Tibial nerve (tissue), 4 donors: ENCODE measurements at places on chromosomes 2 and 18. TPM values are rescaled to one million over a fixed set of nuclear protein-coding genes. Genes with fewer than 3 reads are reported as not detected.
A peak's percentile ranks its signal among the peaks of the same experiment; 100 is the strongest.

Gene MAP2
- 31.7 TPM for total RNA-seq

Gene AGPS
- 47.9 TPM for total RNA-seq

Gene CD8B
- 3.1 TPM for total RNA-seq

Gene EFR3B
- total RNA-seq, result 5.4 TPM

Gene CYP27C1
- total RNA-seq, result 1.2 TPM

DNA sequence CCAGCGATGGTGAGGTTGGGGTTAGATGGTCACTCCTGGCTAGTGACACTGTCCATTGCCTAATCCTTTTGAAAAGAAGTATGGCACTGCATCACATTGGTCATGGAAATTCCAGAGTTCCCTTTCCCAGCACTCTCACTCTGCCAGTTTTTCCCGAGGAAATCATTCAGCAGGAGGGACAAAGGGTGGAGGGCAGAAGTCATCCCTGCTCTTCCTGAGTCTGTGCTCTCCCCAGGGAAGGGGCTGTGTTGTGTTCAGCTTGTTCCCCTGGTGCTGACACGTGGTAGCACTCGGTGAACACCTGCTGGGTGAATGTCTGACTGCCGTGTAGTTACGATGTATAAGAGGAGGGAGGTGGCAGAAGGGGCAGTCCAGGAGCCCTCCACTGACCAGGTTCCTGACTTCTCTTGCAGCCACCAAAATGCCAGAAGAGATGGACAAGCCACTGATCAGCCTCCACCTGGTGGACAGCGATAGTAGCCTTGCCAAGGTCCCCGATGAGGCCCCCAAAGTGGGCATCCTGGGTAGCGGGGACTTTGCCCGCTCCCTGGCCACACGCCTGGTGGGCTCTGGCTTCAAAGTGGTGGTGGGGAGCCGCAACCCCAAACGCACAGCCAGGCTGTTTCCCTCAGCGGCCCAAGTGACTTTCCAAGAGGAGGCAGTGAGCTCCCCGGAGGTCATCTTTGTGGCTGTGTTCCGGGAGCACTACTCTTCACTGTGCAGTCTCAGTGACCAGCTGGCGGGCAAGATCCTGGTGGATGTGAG lies 21.6 kb downstream of the STEAP3 start:
- H3K4me3 ChIP-seq, result no peak overlapping the region
- H3K27ac ChIP-seq, result no peak overlapping the region
- H3K4me1 ChIP-seq, result peaks cover 5% of the 10 kb centered on the region
- no peaks in the 10 kb centered on the region for H3K27me3 ChIP-seq

GRCh38 chr2:215313255-215313613 lies 1.4 kb downstream of the ATIC start:
- H3K4me3 ChIP-seq, result no peak overlapping the region
- H3K27ac ChIP-seq, result peak overlapping the region; percentile 1
- H3K36me3 ChIP-seq, result no peaks in the 10 kb centered on the region
- no peaks in the 10 kb centered on the region for H3K27me3 ChIP-seq

GRCh38 chr2:203898657-203899056 lies 31.1 kb downstream of the CTLA4 start:
- no peaks in the 10 kb centered on the region for H3K36me3 ChIP-seq
- no peak overlapping the region for H3K27ac ChIP-seq
- H3K4me3 ChIP-seq, result no peak overlapping the region
- H3K4me1 ChIP-seq, result no peaks in the 10 kb centered on the region
- H3K27me3 ChIP-seq, result no peaks in the 10 kb centered on the region

DNA sequence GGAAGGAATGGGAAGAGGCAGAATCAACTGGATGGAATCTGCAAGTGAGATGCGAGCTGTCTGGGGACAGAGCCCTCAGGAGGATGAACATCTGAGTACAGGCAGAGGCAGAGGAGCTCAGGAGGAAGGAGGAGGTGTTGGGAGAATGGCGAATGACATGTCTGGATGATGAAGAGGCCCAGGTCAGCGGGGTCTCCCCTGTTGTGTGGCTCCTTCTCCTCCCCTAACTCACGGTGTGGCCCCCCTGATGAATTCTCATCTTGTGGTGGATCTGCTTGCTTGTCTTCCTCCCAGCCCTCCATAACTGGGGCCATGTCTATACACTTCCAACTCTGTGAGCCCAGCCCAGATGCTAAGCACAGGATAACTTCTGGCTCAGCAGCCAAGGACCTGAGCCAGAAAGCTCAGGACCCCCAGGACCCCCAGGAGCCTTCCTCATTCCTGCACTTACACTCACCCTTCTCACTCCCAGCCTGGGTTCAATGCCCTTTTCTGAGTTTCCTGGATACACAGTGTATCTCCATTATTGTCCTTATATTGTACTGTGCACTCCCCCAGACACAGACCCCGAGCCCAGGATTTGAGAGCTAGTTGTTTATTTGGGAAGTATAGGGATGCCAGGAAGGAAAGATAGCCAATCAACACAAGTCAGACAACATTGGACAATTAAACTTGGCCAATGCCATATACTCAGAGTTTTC lies 678.6 kb upstream of the HS6ST1 start:
- no peaks in the 10 kb centered on the region for H3K27me3 ChIP-seq
- no peak overlapping the region for H3K4me3 ChIP-seq
- H3K27ac ChIP-seq, result no peak overlapping the region
- DNase-seq, result no peak

DNA sequence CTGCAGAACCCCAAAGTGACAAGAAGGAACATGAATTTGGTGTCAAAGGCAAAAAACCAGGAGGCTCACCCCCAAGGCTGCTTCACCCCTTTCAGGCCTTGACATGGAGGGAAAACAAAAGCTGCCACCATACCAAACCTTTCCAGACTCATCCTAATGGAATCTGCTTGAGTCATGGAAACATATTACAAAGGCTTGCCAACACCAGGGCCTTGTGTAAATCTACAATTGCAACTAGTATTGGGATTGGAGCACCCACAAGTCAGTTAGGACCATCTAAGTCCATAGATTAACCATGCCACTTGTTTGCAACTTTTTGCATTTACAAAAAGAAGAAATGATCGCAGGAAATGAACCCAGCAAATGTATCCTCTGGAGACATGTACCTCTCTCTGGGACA lies 297.6 kb downstream of the CDCA7 start:
- no peaks in the 10 kb centered on the region for H3K4me1 ChIP-seq
- DNase-seq, result no peak
- H3K4me3 ChIP-seq, result no peak overlapping the region
- H3K27me3 ChIP-seq, result no peaks in the 10 kb centered on the region

DNA sequence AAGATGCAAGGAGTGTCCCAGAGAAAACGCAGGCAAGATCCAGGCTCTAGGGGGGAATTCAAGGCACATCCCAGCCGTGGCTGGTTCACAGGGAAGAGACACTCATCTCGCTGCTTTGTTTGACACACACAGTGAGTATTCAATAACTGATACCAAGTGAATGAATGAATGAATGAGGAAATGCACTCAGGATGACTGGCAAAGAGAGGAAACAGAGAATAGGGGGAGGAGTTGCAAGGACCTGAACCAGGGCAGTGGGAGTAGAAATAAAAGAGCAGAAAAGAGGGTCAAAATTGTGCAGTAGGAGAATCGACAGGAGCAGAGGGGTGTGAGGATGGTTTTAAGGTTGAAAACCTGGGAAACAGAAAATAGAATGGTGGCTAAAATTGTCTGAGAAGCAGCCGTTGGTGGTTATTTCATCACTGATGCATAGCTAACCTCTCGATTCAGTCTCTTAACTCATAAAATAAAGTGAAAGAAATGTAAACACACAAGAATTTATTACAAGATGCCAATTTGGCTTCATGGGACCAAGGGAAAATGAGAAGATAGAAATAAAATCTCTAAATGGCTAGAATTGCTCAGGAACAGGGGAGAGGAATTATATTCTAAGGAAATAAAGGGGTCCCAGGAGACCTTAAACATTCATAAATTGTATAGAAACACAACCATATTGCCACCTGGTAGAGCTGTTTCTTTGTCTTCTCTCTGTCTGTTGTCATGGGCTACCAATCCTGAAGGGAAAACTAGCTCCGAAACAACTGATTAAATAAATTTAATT lies 63.9 kb upstream of the PHLPP1 start:
- H3K36me3 ChIP-seq, result no peaks in the 10 kb centered on the region
- DNase-seq, result no peak
- no peak overlapping the region for H3K27ac ChIP-seq
- H3K4me3 ChIP-seq, result no peak overlapping the region

- H3K4me1 ChIP-seq, result no peaks in the 10 kb centered on the region
- H3K27ac ChIP-seq, result no peak overlapping the region
- no peak for DNase-seq
- no peaks in the 10 kb centered on the region for H3K27me3 ChIP-seq
- no peaks in the 10 kb centered on the region for H3K36me3 ChIP-seq
These were observed 401.0 kb downstream of the GRB14 start for GRCh38 chr2:164220265-164220664.
